H1 (cell line): ENCODE measurements at places on chromosomes 2 and 18.

- DNase-seq = peak; percentile 99
These were observed 2.9 kb upstream of the CRYBA2 start for GRCh38 chr2:218995972-218996711.

DNA sequence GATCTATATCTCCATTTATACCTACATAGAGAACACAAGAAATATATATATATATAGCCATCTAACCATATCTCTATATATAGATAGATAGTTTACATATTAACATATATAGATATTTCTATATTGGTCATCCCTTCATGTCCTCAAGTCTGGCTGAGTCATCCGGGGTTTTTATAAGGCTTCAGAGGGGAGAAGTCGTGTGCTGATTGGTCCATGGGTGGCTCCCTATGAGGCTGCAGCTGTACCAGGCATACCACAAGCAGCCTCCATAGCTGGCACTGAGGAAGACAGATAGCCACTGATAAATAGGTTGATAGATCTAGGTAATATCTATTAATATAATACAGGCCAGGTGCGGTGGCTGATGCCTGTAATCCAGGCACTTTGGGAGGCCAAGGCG is 618.3 kb upstream of the SETBP1 start:
- no peak for DNase-seq

DNA sequence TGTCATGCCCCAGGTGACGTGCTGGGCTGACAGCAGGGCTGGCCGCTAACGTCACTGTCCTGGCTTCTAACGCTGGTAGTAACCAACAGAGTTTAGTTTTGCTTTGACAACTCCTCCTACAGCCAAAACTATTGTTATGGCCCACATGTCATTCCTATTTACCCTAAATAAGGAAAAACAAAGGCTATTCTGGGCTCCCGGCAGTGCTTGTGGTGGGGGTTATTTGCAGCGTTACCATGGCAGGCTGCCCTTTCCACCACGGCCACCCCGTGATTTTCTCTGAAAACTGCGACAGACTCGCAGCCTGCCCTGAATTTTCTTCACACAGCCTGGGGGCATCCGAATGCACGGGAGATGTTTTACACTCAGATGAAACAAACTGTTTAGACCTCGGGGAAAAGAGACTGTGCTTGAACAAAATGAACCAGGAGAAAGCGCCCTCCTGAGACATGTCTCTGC is 115.2 kb downstream of the FAM210A start:
- DNase-seq = no peak

- DNase-seq = peak; percentile 41
These were observed 14.4 kb upstream of the PIK3C3 start for GRCh38 chr18:41940506-41941215.

GRCh38 chr2:225471482-225471881 is 72.0 kb downstream of the NYAP2 start:
- no peak for DNase-seq

GRCh38 chr2:27086090-27086723 is 365 bp upstream of the KHK start:
- peak; percentile 79 for DNase-seq

GRCh38 chr2:221308507-221309066 is 263.5 kb downstream of the EPHA4 start:
- DNase-seq = no peak

GRCh38 chr18:33676593-33676992 is 98.6 kb downstream of the ASXL3 start:
- no peak for DNase-seq

GRCh38 chr2:55914786-55915185 is 8.8 kb downstream of the EFEMP1 start:
- no peak for DNase-seq

- no peak for DNase-seq
These were observed 305.9 kb downstream of the HRH4 start for GRCh38 chr18:24766376-24766775.

- no peak for DNase-seq
These were observed 16.4 kb upstream of the TMEM18 start for GRCh38 chr2:693606-694005.

DNA sequence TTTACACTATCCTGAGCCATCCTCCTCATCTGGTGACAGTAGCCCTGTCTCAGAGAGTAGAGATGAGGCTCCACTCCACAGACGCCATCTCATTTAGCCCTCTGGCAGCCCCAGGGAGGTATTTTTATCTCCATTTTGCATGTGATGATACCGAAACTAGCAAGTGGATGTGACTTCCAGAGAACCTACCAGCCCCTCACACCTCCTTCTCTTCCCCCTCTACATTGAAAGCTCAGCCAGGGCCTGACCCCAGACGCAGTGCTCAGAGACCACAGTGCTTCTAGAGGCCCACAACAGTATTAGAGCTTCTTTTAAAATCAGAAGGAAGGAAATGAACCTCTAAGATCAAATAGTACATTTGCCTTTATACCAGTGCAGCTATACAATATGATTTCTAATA is 8.3 kb downstream of the GYPC start:
- DNase-seq = no peak
